ENCODE measurements at places on chromosomes 2 and 18.
A peak's percentile ranks its signal among the peaks of the same experiment; 100 is the strongest.

DNA sequence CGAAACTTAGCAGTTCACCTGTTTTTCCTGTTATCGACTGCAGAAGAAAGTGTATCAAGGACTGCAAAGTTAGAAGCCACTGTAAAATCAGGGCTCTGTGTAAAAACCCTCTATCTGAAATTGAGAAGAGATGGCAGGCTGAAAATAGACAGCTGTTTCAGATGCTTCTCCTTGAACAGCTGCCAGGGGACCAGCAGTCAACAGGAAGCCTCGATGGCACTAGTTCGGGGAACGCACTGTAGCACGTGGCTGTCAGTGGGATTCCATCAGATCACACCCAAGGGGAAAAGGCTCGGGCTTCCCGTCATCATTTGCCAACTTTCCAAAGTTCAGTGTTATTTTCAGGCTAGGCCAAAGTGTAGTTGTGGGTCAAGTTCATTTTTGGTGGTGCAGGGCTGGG, 316.9 kb downstream of the TXNL1 start:
- no peak for DNase-seq

DNA sequence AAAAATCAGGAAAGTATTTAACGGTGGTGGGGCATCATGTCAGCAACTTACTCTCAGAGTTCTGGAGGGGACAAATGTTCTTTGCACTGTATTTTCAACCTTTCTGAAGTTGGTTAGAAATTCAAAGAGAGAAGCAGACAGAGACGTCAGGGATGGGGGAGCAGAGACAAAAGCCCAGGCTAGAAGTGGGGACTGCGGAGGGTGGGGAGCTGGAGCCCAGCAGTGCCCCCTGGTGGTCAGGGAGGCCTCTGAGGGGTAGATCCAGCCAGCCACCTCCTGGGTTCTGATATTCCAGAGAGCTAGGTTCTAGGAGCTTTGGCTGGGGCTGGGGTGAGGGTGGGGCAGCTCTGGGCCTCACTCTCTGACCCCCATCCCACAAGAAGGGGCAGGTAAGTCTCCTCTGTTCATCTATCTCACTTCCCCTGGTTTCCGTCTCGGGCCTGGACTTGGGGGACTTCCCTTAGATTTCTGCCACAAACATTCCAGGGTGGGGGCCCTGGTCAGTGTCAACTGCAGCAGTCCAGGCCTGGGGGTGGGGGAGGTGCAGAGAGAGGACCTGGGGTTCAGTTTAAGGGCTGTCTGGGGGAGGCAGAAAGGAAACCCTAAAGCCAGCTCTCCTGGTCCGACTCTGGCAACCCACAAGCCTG, 8.9 kb downstream of the TNS1 start:
- DNase-seq: peak; percentile 82

DNA sequence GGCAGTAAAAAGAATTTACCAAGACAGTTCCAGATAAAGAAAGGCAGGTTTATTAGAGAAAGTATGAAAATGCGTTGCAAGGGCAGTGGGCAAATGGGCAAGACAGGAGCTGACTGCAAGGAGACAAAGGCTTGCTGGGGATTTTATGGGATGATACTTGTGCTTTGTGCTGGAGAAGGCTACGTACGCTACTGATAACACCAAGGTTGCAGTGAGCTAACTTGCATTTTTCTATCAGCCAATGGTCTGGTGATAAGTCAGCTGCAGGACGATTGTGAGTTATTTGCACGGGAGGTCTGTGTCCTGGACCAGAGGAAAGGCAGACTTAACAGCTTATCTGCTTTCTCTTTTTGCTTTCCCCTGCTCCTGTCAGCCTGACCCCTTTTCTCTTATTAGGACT, 116.5 kb downstream of the PMS1 start:
- DNase-seq: no peak

GRCh38 chr2:111100765-111101162, 19.9 kb upstream of the BCL2L11 start:
- no peak for DNase-seq

- DNase-seq: no peak
Measured at GRCh38 chr2:85666435-85667316, 1.3 kb downstream of the SFTPB start.

GRCh38 chr2:118430510-118431164, 342.4 kb downstream of the INSIG2 start:
- no peak for DNase-seq

DNA sequence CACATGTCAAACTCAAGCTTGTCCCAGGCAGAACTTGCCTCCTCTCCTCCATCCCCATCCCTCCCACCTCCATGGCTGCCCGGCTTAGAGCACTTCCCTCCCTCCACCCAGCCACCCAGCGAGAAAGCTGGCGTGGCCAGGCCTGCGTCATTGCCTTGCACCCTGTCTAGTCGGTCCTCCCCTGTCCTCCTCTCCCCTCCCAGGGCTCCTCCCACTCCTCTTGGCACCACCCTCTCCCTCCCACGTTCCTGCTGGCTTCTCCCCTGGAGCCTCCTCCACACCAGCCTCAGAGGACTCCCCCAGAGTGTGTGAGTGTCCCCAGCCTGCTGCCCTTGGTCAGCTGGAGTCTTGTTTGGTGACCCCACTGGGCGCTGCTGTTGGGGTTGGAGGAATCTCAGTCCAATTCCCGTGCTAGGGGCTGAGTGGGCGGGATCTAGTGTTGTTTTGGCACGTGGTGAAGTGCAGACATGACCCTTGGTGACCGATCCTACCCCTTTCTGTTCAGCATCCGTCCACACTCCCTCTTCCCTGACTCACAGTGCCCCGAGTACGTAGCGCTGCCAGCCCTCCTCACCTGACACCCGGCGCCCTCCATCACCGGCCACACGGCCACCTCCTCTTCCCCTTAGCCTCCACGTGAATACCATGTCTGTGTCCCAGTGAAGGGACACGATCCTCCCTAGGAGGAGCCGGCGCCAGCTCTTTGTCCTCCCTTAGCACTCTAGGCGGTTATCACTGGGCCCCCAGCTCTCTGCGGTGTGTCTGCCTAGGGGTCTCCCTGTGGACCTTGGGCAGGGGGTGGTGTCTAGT, 41.4 kb downstream of the ATP6V1C2 start:
- no peak for DNase-seq

DNA sequence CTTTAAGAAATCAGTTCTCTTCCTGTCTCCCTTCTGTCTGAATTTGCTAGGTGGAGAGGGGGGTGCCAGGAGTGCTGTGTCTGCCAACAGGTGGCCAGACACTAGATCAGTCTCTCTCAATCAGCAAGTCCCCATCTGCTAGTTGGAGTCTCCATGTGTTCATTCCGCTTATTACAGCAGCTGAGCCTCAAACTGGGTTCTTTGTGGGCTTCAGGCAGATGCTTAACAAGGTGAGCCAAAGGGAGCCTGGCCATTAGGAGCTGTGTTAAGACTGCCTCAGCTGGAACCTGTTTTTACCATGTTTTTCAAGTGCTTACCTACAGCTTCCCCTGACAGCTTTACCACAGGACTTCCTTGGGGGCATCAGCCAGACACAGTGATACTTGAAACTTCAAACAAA, 401.9 kb downstream of the LRP1B start:
- DNase-seq: no peak

- DNase-seq: no peak
Measured at GRCh38 chr18:9578306-9578705, 36.1 kb downstream of the PPP4R1 start.

All from endothelial cell (in vitro differentiated cells).